CD8-positive, alpha-beta T cell (primary cell): ENCODE measurements at places on chromosomes 3 and 15. TPM values are rescaled to one million over a fixed set of nuclear protein-coding genes. Genes with fewer than 3 reads are reported as not detected.
A peak's percentile ranks its signal among the peaks of the same experiment; 100 is the strongest.

GRCh38 chr15:61935493-61935892 lies 124.8 kb downstream of the VPS13C start:
- DNase-seq, result no peak

- no peak for DNase-seq
Measured at GRCh38 chr3:156424758-156425157, 130.2 kb downstream of the SSR3 start.

Gene FBXO40
- not detected for total RNA-seq

- DNase-seq, result peak; percentile 76
Measured at GRCh38 chr15:84734794-84735479, 13.5 kb upstream of the ZNF592 start.

- DNase-seq, result no peak
Measured at GRCh38 chr3:176526225-176526624, 671.1 kb downstream of the TBL1XR1 start.

DNA sequence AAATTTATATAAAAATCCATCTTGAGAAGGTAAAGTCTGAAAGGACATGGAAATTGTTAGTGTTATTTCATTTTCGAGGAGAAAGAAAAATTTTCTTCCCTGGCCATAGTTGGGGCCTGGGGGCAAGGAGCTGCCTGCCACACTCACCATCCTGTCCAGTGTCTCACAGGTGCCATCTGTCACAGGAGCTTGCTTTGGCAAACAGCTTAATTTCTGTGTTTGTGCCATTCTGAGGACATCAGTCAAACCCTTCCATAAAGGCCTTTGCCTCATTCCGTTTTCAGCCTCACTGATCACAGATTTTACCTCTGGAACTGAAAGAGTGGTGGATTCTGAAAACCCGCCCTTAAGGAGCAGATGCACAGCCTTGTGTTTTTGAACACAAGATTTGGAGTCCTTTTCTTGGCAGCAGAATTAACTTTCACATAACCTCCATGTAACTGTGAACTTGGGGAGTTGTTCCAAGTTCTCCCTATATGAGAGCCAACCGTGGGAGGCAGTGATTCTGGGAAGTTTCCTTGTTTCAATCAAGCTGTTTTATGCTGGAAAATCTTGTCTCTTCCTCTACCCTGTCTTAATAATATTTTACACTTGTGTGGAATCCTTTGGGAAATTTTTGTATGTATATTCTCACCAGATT lies 254.7 kb downstream of the CACNA2D3 start:
- DNase-seq, result no peak

DNA sequence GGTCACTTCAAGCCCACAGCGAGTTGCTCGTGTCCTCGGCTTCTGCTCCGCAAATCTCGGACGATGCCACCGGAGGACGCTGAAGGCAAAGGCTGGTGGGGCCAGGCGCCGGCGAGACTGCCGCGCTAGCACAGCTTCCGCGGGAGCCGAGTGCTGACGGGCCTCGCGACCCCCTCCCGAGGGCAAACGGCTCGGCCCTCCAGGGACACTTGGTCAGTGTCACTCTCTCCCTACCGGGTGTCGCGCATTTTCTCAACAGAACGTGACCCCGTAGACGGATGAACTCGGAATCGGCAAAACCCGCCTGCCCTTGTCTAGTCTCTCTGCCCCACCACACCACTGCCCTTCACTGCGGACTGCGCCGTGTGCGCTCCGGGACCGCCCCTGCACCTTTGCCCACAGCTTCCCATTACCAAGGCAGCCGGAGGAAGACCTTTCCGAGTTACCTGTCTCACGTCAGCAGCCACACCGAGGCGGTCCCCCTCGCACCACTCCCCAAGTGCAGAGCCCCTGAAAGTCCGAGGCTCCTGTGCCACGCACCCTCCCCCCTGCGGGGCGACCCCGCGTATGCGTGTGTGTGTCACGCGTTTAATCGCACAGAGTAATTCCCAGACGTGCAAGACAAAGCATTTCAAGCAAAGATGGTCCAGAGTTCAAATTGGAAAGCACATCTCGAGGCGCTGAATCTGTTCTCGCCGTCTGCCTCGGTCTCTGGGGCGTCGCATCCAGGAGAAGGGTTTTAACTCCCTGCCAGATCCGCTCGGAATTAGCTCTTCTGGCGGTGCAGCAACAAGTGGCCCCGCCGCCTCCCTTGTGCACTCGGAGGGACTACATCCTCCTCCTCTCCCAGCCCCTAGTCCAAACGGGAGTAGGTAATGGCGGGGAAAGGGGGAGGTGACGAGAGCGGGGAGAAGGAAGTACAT lies 245.0 kb upstream of the TOPAZ1 start:
- no peak for DNase-seq

- no peak for DNase-seq
Measured at GRCh38 chr15:69624155-69624520, 171.5 kb downstream of the RPLP1 start.

Gene TM6SF1
- total RNA-seq, result not detected

- no peak for DNase-seq
Measured at GRCh38 chr3:187193181-187193580, 4.1 kb upstream of the RTP1 start.

Gene NR2E3
- total RNA-seq, result not detected

DNA sequence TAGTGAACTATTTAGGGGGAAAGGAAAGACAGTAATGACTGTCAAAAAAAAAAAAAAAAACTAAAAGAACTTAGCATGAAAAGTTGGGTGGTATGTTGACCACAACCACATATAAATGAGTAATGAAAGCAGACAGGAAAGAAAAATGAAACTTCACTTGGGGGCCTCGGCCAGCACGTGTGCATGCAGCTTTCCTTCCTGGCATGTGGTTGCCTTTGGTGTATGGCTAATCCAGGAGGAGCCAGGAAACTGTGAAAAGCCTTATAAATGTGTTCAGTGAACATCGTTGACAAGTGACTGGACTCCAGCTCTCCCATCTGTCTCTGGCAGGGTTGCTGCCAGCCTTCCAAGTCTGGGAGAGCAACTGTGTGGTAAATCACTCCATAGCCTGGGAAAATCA lies 195.1 kb downstream of the DTWD1 start:
- no peak for DNase-seq

- DNase-seq, result no peak
Measured at GRCh38 chr3:13894807-13895154, 14.9 kb upstream of the WNT7A start.

Gene RLBP1
- total RNA-seq, result not detected

DNA sequence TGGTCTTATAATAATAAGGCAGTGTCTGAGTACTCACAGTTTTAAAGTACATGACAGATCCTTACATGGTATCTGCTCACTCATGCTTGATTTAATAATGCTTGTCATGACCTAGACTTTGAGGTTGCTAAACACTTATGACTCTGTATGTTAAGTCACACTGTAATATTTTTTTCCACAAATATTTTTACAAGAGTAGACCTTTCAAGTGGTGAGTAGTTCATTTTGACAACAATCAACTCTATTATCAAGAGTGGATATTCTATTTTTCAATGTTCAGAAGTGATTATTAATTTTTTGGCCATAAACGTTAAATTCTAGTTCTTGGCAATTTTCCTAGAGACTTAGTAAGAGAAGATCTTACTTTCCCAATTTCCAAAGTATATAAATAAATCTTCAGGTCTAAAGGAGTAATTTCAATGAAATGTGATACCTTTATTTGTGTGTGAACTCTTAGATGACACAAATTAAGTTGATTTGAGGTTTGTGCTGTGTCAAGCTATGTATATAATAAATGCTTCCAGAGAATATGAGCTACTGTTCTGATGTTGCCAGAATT lies 104.5 kb downstream of the NLGN1 start:
- no peak for DNase-seq

DNA sequence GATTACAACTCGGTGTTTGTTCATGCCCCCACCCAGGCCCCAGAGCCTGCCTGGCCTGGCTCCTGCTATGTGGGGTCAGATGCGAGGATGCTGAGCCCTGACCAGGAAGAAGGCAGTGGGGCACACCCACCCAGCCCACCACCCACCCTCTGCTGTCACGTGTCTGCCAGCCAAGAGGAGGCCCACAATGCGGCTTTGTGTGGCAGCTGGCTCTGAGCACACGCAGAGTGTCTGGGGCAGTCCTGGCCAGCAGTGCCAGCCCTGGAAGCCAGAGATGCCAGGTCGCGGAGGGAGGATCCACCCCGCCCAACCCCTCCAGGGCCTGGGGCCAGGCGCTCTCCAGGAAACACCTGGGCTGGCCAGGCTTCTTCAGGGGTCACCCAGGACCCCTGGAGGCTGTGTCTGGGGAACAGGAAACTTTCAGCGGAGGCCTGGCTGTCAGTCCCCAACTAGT lies 26.4 kb upstream of the KLF13 start:
- no peak for DNase-seq

Gene ZNF860
- total RNA-seq, result not detected

DNA sequence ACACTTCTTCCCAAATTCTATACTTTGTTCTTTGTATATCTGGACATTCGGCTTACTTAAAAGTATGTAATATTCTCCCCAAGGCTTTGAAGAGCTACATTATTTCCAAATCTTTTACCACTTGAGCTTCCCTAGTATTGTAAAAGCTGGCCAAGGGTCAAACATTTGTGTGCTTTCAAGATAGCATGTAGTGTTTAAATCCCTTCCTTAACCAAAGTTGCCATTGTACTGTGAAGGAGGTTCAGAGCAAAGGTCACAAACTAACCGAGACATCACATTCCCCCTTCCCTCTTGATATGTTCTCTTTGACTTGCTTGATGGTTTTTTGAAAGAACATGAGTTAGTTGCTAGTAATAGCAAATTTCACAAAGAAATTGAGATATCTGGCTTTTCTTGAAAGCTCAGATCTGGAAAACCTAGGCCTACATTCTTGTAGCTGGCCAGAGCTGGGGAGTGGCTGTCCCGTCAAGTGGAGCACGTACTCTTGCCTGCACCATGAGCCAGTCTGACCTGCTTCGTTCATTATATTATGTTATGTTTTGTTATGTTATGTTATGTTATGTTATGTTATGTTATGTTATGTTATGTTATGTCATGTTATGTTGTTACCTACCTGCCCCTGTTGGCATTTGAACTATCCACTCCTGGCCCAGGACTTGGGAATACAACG lies 60.2 kb downstream of the FILIP1L start:
- DNase-seq, result no peak

Gene TMEM42
- 6.6 TPM for total RNA-seq

GRCh38 chr15:71385457-71385856 lies 270.2 kb downstream of the THSD4 start:
- DNase-seq, result no peak

GRCh38 chr3:59270209-59270608 lies 220.4 kb upstream of the CFAP20DC start:
- no peak for DNase-seq

GRCh38 chr3:83500422-83500821 lies 1458.4 kb upstream of the CADM2 start:
- no peak for DNase-seq
